ENCODE measurements at places on chromosomes 1 and 21.

DNA sequence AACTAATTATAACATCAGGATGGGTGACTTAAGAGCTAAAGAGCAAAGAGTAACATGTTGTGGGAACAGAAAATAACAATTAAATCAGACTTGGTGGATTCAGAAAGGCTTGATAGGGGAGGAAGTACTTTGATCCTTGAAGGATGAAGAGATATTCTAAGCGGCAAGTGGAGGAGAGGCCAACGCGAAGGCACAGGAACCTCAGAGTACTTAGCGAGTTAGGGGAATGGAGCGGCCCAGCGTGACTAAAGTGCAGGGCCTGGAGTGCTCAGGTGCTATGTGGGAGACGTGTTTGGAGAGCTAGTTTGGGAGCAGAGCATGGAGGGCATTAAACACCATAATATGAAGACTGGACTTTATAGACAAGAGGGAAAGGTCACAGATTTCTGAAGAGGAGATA, 64.3 kb downstream of the ADCY10 start:
- no peak for DNase-seq

GRCh38 chr21:34355570-34355969, 8.2 kb upstream of the KCNE2 start:
- no peak for DNase-seq

- DNase-seq: no peak
Measured at GRCh38 chr1:74971982-74972381, 162.2 kb upstream of the LHX8 start.

DNA sequence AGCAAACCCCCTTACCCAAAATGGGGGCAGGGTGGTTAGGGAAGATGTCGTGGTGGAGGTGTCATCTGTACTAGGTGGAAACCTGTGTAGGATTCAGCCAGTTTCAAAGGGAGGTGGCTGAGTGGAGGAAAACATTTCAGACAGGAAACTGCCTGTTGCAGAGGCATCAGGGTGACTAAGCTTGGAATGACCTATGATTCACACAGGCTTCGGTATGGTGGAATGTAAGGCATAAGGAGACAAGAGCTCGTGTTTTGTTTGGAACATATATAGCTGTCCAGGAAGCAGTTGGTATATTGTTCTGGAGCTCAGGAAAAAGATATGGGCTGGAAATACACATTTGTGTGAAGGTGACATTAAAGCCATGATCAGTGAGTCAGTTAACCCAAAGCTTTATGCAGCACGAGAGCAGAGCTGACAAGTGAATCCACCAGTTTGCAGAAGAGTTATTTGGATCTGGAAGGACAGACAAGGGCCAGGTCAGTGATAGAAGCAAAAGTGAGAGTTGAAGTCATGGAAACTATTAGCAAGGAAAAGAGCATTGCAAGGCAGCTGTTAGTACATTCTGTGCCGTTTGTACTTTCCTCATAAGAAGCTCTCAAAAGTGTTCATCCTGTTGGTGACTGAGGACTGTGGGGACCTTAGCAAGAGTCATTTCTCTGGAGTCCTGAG, 12.2 kb downstream of the UTP25 start:
- DNase-seq: no peak

- peak; percentile 38 for DNase-seq
Measured at GRCh38 chr1:111471012-111471411, 2.8 kb upstream of the C1orf162 start.

DNA sequence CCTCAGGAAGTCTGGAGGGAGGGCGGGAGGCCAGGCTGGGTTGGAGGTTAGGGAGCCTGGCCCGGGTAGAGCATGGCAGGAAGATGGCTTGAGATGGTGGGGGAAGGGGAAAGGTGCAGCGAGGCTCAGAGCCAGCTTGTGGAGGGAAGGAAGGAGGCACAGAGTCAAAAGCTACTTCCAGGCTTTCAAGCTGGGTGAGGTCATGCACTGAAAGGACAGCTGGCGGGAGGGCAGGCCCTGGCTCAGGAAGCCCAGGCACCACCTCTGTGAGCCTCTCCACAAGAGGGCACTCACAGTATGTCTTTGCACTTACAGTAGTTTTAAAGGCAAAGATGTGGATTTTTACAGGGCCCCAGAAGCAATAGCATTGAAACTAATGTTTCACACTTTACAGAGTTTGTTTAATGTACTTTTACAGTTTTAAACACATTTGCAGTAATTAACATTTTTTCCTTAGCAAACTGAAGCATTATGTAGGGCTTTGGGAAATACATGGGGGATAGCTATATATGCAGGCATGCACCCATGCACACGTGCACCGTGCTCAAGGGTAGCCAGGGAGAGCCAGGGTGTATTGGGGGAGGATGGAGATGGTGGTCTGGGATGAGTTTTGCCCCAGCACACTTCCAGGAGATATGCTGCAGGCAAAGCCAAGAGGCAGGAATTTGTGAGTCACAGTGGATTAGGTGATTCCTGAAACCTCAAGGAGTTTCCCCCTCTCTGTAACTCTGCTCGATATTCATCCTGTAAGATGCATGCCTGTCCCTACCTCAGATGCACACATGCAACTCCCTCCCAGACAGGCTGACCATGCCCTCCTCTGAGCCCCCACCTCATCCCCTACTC, 6.1 kb upstream of the ADAM15 start:
- DNase-seq: peak; percentile 46

DNA sequence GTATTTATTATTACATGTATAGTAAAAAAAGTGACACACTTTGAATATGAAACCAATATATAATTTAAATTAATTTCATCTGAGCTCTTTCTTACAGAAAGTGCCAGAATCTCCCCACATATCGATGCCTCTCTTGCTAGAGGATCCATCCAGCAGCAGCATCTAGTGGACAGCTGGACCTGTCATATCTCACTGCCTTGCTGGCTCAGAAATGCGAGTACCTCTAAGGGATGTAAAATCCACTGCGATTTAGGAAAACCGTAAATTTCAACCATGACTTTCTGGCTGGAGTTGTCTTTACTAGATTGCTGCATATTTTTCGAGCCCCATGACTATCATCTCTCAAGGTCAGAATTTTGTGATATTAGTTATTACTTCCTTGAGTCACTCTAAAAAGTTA, 333.8 kb downstream of the NEGR1 start:
- DNase-seq: no peak

- DNase-seq: no peak
Measured at GRCh38 chr1:226248796-226249195, 25.3 kb downstream of the MIXL1 start.

- DNase-seq: no peak
Measured at GRCh38 chr21:17081193-17081592, 431.6 kb upstream of the CXADR start.

GRCh38 chr1:234311414-234311813, 61.8 kb upstream of the COA6 start:
- DNase-seq: no peak

Data from stimulated activated CD4-positive, alpha-beta T cell treated with anti-CD3 and anti-CD28 coated beads, Interleukin-12 subunit alpha, Interleukin-12 subunit beta, amount 100 ng/mL, for 4 hours (primary cell).